ENCODE measurements at places on chromosomes 16 and 17.

GRCh38 chr16:73190256-73190655 is 142.3 kb upstream of the ZFHX3 start:
- no peak for DNase-seq

DNA sequence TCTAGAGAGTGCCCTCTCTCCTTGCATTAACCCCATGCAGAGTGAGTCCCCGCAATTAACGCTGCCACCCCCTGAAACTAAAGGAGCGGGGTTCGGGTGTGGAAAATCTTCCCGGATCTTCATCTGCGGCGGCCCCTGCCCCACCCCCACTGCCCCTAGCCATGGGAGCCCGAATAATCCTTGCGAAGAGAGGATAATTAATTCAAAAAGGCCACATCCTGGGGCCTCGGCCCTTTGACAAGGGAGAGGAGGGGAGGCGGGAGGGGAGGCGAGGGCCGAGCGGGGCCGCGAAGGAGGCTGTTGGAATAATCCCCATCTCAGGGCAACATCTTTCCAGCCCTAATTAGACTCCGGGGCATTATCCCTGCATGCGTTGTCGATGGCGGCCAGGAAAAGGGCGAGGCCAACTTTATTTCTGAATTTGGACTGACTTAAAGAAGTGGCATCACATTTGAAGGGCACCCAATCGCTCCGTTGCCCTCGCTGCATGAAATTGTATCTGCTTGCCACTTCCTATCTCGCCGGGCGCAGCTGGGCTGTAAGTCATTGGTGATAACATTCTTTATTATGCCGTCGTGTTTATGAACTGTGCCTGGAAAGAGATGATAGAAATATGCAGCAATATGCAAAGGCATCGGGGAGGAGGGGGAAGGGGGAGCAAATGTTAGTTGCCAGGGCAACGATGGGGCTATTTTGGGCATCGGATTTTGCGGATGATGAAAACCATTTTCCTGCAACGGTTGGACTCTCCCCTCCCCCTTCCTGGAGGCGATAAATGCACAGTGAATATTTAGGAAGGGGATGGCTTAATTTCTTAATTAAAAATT is 387.1 kb upstream of the TNRC6C start:
- peak; percentile 7 for DNase-seq

- peak; percentile 44 for DNase-seq
Measured at GRCh38 chr17:72572604-72573491, 452.0 kb downstream of the SOX9 start.

DNA sequence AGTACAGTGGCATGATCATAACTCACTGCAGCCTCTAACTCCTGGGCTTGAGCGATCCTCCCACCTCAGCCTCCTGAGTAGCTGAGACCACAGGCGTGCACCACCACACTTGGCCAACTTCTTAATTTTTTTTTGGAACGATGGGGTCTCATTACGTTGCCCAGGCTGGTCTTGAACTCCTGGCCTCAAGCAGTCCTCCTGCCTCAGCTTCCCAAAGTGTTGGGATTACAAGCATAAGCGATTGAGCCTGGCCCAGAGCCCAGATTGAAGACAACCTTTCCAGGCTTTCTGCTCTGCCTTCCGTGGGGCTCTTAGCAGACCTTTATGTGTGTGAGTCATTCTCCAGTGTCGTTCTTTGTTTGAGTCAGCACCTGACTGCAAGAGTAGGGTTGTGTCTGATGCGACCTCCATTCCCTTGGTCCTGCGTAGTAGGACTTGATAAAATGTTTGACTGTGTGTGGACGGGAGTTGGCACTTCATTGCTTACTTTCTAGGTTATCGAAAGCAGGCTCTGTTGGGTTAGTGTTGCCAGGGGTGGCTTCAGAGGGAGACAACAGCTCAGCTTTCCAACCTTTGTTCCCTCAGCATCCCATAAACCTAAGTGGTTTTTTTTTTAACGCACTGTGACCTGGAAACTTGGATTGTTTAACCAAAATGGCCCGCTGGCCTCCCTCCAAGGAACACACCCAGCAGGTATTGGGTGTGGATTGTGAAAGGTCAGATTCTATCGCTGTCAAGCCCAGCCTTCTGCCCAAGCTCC is 26.4 kb downstream of the EEF2K start:
- DNase-seq: peak; percentile 88

DNA sequence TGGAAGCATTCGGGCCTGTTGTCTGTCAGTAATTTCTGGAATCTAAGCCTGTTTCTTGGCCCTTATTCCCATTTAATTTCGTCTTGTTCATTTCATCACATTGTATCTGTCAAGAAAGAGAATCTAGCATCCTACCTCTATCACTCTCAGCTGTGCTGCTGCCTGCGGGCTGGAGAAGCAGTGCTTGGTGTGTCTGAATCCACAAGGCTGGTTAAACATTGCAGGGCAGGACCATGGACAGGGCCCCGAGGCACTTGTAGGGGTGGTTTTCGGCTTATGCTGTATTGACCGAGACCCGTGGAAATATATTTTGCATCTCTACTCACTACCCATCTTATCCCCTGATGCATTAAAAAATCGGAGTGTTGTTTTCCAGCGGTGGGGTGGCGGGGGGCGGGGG is 3.1 kb downstream of the RAB11FIP4 start:
- peak; percentile 33 for DNase-seq

DNA sequence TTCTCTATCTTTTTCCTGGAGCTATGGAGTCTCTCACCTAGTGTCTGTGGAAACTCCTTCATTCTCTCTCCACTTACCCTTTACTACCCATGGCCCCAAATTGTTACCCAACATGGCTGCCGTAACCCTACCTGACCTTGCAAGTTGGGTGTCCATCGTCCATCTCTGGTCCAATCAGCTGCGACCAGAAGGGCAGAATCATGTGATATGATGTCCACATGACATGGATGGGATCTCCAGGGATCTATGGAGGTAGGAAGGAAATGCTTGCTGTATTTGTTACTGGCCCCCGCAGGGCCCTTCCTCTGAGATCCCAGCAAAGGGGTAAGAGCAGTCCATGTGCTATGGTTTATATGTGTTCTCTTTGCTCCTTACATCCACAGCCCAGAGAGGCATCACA is 8.0 kb upstream of the DRC7 start:
- DNase-seq: no peak

DNA sequence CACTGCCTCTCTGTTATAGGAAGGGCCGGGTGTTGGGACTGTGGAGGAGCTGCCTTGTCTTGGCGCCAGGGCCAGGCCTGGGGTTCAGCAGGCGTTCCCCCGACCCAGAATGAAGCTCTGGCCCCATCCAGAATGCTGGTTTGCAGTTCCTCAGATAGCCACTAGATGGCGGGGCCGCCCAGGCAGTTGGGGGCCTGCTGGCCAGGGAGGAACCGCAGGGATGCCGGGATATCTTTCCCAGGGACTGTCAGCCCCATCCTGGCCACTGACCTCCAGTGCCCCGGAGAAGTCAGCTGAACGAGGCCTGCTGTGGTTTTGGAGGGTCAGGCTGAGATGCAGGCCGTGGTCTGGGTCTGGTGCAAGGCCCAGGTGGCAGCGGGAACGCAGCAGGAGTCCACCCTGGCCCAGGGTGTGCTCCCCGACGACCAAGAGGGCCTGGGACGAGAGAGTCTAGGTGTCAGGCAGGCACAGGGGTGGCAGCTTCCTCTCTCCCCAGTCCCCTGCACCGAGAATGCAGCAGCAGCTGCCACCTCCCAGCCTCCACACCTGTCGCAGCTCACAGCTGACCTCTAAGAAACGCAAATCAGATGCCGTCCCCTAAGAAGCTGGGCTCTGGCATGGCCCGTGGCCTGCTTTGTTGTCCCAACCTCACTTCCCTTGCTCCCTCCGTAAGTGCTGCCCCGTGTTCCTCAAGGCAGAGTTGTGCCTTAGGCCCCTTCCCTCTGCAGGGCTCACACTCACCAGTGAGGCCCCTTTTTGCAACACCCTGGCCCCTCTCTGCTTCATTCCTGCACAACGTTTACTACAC is 51.2 kb downstream of the RMI2 start:
- peak; percentile 62 for DNase-seq

GRCh38 chr17:73364155-73364522 is 52.3 kb upstream of the CDC42EP4 start:
- no peak for DNase-seq

GRCh38 chr17:50026837-50027171 is 29.1 kb upstream of the ITGA3 start:
- DNase-seq: peak; percentile 92

DNA sequence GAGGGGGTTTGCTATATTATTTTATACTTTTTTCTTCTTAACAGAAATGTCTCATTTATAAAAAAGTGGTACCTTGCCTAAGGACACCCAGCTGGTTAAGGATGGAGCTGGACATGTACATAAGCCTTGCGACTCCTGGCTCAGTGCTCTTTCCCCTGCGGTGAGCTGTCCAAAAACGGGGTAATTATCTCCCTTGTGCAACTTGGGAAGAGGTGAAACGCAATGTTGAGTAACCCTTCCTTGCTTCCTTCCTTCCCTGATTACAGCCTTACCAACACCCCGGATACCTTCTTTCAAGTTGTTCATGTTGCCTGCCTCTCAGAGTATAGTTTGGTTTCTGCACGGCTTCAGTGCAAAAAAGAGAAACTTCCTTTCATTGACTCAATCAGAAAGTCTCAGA is 94.1 kb upstream of the XYLT1 start:
- no peak for DNase-seq

DNA sequence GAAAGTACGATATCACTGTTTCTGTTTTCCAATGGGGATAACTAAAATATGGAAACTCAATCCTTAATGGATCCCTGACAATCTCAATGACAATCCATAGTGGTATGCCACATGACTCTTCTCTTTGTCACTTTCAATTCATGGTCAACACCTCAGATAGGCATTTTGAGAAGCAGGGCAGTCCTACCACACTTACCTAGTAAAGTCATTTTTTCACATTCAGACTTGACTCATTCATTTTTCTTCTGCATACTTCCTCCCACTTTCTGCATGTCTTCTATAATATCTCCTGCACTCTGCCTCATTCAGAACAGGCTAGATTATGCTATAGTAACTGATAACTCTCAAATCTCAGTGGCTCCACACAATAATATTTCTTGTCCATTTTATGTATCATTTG is 117.5 kb downstream of the FTO start:
- DNase-seq: peak; percentile 59

GRCh38 chr17:44108440-44109311 is 14.8 kb downstream of the HDAC5 start:
- peak; percentile 96 for DNase-seq

- no peak for DNase-seq
Measured at GRCh38 chr17:58210922-58211321, 8.1 kb downstream of the MKS1 start.

GRCh38 chr17:3972281-3972731 is 8.1 kb upstream of the ATP2A3 start:
- DNase-seq: no peak

DNA sequence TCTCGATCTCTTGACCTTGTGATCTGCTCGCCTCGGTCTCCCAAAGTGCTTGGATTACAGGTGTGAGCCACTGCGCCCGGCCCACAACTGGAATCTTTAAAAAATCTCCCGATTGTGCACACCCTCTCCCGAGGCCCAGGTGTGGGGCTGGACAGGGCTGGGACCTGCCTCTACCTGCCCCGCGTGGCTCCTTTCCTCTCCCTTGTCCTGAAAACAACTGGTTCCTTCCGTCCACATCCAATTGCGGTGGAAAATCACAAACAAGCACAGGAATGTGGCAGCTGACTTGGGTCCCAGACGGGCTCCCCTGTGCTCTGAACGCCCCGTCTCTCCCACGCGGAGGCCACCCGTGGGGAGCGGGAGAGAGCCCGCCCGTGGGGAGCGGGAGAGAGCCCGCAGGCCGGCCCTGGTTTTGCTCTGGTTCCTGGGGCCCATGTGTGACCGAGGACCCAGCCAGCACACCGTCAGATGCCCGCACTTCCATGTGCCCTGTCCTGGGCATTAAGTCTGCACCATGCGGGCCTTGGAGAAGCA is 3.0 kb upstream of the TMEM204 start:
- DNase-seq: no peak

DNA sequence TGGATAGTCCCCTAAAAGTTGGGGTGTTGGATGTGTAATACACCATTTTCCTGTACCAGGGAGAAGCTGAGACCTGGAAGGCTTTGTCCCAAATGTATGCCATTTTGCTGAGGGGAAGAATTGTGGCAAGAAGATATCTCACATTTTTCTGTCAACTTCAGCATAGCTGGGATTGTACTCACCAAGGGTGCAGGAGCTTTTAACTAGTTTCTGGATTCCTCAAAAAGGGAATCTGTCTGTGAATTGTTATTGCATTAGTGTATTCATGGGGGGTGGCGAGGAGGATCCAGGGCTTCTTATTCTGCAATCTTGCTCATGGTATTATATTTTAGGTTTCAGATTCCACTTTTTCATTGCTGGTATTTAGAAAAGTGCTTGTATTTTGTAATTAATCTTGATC is 208.2 kb upstream of the MYOCD start:
- no peak for DNase-seq

GRCh38 chr16:54228325-54228724 is 58.3 kb downstream of the IRX3 start:
- DNase-seq: no peak

DNA sequence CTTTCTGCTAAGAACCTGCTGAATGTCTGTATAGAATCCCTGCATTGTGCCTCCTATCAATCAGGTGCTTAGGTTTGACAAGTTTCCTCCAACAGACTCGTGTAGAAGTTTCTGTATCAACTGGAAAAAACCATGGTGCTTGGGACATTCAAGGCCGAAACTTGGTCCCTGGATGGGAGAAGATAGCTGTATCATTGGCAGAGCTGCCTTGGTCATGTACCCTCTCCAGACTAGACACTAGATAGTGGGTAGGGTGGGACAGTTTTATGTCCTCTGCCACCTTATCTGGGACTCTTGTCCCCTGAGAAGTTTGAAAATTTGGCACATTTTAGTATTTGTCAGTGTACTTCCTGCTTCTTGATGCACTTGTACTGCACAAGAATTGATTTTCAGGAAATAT is 520.8 kb downstream of the WWOX start:
- DNase-seq: no peak

GRCh38 chr16:67801883-67802282 is 4.5 kb downstream of the RANBP10 start:
- DNase-seq: no peak

- no peak for DNase-seq
Measured at GRCh38 chr16:71203631-71204030, 26.9 kb downstream of the HYDIN start.

- DNase-seq: no peak
Measured at GRCh38 chr16:85281181-85281580, 168.9 kb upstream of the CIBAR2 start.

- no peak for DNase-seq
Measured at GRCh38 chr16:642189-643049, 791 bp downstream of the MCRIP2 start.

DNA sequence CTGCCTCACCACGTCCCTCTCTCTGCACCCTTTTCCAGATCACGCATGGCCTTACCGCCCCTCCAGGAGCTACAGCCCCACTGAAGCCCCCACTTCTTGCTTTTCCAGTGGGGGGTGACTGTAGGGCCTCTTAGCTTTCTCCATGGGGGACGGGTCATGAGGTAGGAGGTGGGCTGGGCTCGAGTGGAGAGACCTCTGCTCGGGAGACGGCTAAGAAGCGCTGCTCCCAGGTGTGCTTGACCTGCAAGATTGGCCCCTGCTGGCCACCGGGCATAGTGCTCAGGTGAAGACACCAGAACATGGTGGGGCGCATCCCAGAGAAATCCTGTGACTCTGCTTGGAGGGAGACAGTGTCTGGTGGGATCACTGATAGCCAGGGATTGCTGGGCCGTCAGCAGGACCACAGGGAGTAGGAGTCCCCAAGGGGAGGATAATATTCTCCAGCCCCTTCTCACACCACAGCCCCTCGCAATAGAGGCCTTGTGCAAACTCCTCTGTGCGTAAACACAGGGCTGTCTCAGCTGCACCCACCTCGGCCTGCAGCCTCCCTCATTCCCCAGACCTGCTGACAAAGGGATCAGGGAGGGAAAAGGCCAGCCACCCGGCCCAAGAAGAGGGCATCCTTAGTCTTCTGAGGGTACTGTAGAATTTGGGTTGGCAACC is 8.9 kb upstream of the GALK1 start:
- no peak for DNase-seq

GRCh38 chr16:89458551-89458950 is 31.8 kb downstream of the ANKRD11 start:
- DNase-seq: no peak
